LHCN-M2 (cell line): ENCODE measurements at places on chromosomes 2 and 18. TPM values are rescaled to one million over a fixed set of nuclear protein-coding genes. Genes with fewer than 3 reads are reported as not detected.

Gene COMMD1
- 40.8 and 49.9 TPM in 2 replicates for total RNA-seq

- no peak for DNase-seq
Measured at GRCh38 chr18:63859781-63860475, 27.6 kb upstream of the SERPINB2 start.

- DNase-seq = peak; percentile 79
Measured at GRCh38 chr2:53969285-53969967, 1.4 kb downstream of the PSME4 start.

Gene GPR45
- not detected in 2 replicates for total RNA-seq

DNA sequence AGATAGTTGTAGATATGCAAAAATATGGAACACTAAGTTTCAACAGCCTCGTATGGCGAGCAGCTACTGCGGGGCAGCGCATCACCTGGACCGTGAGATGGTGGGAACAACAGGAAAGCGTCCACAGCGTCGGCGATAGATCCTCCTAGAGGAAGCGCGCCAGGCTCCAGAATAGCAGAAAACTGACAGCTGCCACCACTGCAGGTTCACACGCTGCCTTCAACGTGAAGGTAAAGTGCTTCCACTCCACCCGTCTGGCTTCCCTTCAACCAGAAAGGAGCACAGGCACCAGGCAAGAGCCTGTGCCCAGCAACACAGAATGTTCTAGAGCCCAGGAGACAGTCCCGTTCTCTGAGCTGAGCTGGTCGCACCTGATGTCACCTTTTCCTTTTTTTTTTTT, 20.0 kb downstream of the FBXO48 start:
- no peak for DNase-seq

DNA sequence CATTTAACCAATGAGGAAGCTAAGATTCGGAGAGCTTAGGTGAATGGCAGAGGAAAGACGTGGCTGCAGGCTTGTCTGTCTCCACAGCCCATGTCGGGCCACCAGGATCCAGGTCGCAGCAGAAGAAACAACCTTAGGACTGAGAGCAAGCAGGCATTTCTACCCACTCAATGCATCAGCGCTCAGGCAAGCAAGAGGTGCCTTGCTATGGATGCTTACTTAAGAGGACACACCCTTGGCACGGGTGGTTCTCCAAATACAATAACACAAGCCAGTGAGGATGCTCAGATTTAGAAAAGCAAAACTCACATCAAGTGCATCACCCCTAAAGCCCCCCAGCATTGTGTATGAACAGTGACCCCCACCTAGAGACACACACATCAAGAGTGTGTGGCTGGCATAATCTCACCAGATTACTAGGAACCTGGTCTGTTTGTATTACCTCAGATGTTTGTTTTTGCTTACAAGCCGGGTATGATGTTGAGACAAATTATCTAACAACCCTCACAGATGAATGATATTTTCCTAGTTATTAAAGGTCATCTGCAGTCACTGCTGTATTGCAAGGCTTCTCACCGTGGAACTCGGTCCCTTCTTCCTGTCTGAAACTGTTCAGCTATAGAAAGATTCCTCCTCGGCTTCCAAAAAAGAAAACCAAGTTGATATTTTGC, 34.2 kb upstream of the NPAS2 start:
- no peak for DNase-seq

DNA sequence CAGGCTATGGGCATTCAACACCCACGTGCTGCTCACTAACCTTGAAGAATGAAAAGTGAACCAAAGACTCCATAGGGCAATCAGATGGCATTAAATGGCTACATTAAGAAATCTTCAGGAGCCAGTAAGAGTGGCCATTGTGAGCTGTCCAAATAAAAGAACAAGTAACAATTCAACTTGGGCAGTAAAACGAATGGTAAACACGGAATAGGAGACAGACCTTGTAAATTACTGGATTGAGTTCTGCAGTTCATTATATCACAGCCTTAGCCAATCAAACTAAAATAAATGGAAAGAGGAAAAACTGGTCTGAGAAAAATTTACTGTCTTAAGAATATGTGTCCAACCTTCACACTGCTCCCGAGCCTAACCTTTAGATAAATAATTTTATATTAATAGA, 306.5 kb upstream of the ZNF521 start:
- DNase-seq = no peak

DNA sequence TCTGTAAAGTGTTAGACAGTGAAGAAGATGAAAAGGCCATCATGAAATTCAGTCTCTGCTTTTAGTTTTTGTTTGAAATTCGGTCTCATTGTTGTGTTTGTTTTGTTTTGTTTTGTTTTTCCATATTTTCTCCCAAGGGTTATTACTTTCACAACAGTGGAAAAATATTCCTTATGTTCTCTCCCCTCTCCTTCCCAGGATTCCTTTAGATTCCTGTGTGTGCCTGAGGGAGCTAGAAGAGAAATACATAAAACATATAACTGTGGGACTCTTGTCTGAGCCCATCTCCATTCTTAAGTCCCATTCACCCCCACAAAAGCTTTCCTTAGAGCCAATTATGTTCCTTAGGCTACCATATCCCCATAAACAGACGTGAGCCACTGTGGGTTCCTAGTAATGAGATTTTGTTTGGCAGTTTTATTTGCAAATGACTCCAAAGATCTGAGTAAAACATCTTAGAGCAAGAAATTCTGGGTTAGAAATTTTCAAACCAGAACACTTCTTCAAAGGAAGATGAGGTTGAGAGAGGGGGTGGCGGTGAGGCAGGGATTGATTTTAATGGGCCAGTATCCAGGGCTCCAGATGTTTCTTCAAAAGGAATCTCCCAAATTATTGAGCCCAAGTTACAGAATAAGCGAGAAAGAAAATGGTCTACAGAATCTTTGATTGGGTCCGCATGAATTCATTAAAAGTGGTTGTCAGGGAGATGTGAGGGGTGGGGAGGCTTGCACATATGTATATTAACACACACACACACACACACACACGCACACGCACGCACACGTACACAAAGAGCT, 157.8 kb upstream of the TNP1 start:
- DNase-seq = no peak

DNA sequence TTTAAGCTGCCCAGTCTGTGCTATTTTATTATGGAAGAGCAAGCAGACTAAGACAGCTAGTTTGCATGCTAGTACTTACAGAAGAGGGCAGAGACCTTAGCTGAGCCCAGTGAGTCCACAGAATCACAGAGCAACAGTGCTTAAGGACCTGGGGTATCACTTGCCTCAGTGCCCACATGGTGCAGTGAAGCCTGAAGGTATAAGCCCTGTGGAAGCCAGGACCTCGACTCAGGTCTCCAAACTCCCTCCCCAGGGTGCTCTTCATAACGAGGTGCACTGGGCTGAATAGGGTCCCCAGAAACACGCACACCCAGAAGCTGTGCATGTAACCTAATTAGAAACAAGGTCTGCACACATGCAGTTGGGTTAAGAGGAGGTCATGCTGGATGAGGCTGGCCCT, 718.1 kb downstream of the GALR1 start:
- DNase-seq = no peak

DNA sequence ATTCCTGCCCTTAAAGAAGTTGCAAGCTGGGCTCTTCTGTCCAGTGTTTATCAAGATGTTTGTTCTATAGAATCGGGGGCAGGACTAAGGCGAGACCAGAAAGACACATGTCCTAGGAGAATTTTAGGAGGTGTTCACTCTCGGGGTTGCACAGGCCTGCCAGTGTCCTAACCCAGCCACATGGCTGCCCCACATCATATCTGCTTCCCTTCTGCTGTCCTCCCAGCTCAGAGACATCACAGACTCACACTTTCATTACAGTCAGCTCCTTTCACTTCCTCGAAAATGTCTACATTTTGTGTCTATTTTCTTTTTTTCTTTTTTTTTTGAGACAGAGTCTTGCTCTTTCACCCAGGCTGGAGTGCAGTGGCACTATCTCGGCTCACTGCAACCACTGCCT, 10.7 kb upstream of the MRO start:
- DNase-seq = no peak

DNA sequence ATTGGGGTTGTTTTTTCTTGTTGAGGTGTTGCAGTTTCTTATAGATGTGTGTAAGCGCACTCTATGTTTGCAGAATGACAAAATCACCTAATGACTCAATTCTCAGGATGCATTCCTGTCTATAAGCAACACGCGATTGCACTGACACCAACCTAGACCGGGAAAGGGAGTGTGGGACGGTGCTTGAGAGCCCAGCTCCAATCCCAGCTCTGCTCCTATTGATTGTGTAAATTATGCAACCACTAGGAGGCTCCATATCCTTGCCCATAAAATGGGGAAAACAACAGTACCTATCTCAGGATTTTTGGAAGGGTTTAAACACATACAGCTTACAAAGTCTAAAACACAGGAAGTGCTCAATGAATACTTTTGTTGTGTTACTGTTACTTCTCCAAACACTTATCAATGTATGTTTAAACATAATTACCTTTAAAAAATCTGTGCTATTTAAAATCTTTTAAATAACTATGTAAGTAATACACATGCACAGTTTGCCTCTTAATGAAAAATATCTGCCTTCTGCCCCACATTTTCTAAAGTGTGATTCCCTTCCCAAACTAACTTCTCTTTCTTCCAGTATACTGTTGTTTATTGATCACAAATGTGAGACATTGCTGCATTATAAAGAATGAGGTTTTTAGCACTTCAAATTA, 132.5 kb downstream of the SPHKAP start:
- peak; percentile 41 for DNase-seq

- DNase-seq = no peak
Measured at GRCh38 chr2:216619411-216620393, 13.5 kb upstream of the IGFBP2 start.

DNA sequence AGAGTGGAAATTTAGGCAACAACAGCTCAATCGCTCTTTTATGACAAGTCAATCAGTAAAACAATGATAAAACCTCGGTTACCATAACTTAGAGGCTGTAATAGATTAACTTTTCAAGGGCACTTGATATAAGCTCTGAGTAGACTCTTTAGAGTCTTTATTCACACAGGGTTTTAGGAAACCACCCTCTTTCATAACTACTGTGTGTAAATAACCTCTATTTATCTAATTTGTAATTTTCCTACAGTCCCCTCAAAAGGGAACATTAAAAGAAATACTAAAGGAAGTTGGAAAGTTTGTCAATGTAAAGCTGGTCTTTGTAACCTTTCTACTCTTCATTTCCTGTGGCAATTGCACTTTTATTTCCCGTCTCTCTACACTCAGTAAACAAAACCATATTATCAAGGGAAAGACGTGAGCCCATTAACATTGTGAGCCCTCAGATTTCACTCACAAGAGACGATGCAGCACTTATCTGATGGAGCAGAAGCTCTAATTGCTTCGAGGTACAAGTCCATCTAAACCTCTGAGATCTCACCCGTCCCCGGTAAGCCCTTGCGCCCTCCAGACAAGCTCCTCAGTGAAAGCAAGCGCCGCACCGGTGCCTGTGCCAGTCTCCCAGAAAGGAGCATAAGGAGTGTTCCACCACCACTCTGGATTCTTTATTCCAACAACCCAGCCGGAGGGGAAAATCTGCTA, 1.1 kb upstream of the HOXD1 start:
- DNase-seq = no peak

- peak; percentile 55 for DNase-seq
Measured at GRCh38 chr2:112482309-112483041, 519 bp downstream of the TTL start.

DNA sequence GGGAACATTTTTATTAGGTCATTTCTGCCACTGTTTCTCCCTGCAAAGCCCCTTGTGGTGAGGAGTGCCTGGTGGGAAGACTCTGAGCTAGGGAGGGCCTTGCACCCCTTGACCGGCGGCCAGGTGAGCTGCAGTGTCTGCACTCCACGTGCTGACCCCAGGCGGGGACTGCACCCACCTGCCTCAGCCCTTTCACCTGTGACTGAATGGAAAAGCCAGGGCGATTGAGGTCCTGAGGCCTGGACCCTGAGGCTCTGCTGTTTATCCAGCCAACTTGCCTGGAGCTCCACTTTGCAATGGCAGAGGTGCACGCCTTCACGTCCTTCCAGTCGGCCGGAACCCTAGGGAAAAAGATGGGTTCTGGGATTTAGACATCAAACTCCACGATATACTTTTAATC, 53.1 kb downstream of the TMEM18 start:
- no peak for DNase-seq

GRCh38 chr2:45498661-45499550, 112.2 kb downstream of the SRBD1 start:
- DNase-seq = no peak

GRCh38 chr2:221245045-221245444, 327.1 kb downstream of the EPHA4 start:
- no peak for DNase-seq

GRCh38 chr2:174939046-174939445, 66.1 kb downstream of the CHN1 start:
- DNase-seq = peak; percentile 80
